Activated CD4-positive, alpha-beta memory T cell treated with anti-CD3 and anti-CD28 coated beads for 36 hours (primary cell): ENCODE measurements at places on chromosomes 1 and 21. TPM values are rescaled to one million over a fixed set of nuclear protein-coding genes. Genes with fewer than 3 reads are reported as not detected.

Gene NIBAN1
- total RNA-seq, result 18.7 TPM

Gene NHLH1
- total RNA-seq, result 0.45 TPM

Gene GBP7
- not detected for total RNA-seq

Gene CAPN9
- total RNA-seq, result not detected

Gene ASAP3
- total RNA-seq, result 0.50 TPM

Gene ANGPTL7
- not detected for total RNA-seq

Gene IFI44L
- total RNA-seq, result 38.3 TPM

Gene RXRG
- not detected for total RNA-seq

Gene CYP4A22
- total RNA-seq, result not detected

Gene PIGR
- 0.10 TPM for total RNA-seq

Gene IFI44
- 60.1 TPM for total RNA-seq

DNA sequence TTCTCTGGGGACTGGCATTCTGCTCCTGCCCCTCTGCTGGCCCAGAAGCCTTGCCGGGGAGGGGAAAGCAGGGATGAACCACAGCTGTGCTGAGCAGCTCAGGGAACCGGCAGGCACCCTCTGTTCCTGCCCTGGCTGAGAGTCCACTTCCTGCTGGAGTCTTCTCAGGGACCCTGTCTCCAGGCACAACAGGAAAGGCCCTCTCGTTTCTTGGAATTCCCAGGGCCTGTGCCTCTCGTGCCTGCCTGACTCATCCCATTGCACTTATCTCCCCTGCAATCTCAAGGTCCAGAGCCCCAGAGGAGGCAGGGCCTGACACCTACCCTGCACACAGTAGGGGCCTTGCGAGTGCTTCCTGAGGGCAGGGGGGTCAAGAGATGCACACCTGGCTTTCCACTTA lies 1.1 kb upstream of the EDN2 start:
- no peak for DNase-seq

DNA sequence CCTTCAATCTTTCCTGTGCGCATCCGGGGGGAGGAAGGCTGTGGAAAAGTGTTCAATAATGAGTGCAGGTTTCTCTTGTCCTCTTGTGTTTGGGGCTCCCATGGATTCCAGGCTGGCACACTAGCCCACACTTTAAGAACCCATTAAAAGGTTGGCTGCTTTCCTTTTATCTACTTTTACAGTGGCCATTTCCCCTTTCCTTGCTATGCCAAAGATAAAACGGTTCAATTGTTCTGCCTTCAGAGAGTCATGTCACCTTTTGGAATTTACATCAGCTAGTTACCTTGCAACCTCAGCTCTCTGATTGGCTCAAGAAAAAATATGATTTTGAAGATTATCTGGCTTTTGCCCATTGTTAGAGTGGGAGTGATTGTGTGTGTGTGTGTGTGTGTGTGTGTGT lies 182.3 kb downstream of the SDCCAG8 start:
- DNase-seq, result no peak

DNA sequence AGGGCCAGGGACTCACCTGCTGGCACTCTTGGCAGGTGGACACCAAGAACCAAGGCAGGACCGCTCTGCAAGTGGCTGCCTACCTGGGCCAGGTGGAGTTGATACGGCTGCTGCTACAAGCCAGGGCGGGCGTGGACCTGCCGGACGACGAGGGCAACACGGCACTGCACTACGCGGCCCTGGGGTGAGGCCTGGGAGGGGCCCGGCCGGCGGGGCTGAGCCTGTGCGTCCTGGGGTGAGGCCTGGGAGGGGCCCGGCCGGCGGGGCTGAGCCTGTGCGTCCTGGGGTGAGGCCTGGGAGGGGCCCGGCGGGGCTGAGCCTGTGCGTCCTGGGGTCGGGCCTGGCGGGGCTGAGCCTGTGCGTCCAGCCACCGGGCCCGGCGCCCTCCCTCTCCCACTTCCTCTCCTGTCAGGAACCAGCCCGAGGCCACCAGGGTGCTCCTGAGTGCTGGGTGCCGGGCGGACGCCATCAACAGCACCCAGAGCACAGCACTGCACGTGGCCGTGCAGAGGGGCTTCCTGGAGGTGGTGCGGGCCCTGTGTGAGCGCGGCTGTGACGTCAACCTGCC lies 4.6 kb upstream of the MMP23B start:
- DNase-seq, result no peak

- no peak for DNase-seq
Observed at GRCh38 chr1:119367432-119368124, 1.0 kb upstream of the HAO2 start.

DNA sequence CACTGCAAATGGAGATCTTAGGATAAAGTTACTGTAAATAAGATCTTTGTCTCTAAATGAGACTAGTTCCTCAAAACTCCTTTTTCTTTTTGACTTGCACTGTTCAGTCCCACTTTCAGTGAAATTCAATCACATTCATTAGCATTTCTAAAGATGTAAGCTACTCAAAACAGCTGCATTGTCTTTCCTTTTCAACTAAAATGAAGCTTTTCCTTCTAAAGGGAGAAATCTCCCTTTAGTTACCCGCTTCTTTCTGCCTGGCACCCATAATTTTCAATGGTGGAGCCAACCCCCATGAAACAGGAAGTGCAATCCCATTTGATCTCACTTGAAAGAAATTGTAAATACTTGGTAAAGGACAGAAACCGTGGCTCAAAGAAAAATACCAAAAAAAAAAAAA lies 387.4 kb upstream of the PKN2 start:
- DNase-seq, result no peak

- no peak for DNase-seq
Observed at GRCh38 chr1:145991735-145992412, 4.5 kb downstream of the TXNIP start.

DNA sequence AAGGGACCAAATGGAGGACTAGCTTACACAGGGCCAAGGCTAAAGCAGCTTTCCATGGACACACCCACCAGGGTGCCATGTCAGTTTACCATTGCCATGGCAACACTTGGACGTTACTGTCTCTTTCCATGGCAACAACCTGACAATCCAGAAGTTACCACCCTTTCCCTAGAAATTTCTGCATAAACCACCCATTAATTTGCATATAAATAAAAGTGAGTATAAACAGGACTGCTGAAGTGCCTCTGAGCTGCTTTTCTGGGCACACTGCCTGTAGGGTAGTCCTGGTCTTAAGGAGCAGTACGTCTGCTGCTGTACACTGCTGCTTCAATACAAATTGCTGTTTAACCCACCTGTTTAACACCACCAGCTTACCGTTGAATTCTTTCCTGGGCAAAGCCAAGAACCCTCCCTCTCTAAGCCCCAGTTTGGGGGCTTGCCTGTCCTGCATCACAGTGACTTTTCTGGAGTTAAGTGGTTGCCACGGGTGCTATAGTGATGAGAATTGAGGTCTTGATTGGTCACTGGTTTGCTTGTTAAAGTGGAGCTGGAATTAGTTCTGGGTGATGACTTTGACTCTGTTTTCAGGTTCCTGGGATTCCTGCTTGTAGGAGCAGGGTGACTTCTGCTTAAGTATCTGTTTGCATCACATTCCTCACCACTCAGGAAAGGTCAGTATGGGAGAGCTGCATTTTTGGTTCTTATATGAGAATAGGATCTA lies 83.2 kb downstream of the CLDN17 start:
- no peak for DNase-seq

GRCh38 chr1:41695118-41695745 lies 210.7 kb upstream of the EDN2 start:
- DNase-seq, result no peak

DNA sequence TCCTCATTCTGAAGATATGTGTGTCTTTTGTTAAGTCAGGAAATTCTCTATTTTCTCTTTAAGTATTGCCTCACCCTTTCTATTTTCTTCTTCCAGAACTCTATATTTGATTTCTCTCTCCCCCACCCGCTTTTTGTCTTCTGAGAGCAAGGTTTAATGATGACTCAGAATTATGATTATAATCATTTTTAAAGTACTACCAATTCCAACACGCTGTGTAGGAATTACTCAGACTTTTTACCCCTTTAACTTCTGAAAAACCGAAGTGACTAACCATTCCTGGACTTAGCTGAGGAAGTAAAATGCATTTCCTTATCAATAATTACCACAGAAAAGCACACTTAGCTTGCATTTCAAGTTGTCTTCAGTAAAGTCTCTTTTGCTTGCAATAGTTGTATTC lies 20.8 kb upstream of the SCYL3 start:
- DNase-seq, result no peak

DNA sequence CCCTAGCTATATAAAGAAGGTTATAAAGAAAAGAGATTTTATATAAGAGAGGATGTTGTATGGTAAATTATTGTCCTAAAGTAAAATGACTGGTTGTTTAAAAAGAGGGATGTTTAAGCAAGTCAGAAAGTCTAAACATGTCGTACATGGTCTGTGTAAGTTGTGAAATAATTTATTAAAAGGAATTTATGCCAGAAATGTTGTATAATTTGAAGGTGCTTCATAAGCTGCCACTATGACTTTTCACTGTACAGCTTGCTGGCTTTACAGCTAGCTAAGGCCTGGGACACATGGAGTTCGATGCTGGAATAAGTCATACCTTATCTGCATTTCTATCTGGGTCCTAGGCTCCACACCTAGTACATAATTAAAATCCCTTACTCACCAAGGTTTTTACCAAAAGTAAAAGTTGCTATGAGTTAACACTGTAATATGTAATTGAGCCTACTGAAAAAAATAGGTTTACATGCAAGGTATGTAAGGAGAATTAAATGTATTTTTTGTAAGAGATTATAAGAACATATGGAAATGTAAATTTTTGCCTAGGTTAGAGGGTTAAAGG lies 59.0 kb upstream of the EDEM3 start:
- no peak for DNase-seq

- peak; percentile 79 for DNase-seq
Observed at GRCh38 chr1:31957701-31958674, 19.8 kb upstream of the PTP4A2 start.

DNA sequence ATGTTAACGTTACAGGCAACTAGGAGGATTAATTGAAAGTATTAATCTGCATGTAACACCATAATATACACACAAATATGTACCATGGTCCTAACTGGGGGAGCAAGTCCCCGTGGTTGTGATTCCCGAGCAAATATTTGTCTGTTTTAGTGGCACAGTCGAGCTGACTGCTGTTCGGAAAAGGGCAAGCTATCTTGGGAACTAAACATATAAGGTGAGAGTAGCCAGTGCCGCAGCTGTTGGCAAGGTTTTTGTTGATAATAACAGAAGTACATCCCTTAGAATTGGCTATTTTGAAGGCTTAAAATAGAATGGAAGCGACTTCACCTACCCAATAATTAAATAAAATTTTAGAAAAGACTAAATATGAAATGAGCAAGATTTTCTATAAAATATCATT lies 45.5 kb downstream of the UCHL5 start:
- no peak for DNase-seq

- DNase-seq, result no peak
Observed at GRCh38 chr1:71599306-71599705, 518.5 kb upstream of the ZRANB2 start.

- peak; percentile 58 for DNase-seq
Observed at GRCh38 chr1:202811296-202812175, 782 bp downstream of the PCAT6 start.

- DNase-seq, result no peak
Observed at GRCh38 chr1:239952348-239953308, 139.1 kb upstream of the FMN2 start.

- DNase-seq, result peak; percentile 93
Observed at GRCh38 chr1:1200876-1201810, 5.2 kb downstream of the TNFRSF18 start.

GRCh38 chr1:67540733-67541125 lies 110.5 kb upstream of the SERBP1 start:
- DNase-seq, result no peak

DNA sequence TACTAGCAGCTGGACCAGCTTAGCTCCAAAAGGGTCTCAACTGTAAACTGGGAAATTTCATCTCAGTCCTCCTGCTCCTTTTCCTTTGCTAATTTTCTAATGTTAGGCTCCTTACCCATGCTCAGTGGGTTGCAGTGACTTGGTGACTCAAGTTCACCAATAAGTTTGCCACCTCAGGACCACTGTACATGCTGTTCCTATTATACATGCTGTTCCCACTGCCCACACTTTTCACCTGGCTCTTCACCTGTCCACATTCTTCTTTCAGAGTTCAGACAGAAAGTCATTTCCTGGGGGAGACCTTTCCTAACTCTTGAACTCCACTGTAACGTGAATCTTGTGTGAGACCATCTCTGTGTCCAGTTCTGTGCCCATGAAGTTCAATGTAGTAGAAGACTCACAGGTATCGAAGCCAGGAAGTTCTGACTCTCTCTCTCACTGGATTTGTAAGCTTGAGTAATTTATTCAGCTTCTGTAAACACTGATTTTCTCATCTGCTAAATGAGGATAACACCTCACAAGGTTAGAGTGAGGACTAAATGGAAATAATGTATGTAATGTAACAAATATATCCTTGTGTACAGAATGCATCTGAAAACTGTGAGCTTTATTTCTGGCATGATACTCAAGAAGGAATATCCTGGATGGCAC lies 17.9 kb downstream of the CD2 start:
- DNase-seq, result no peak

- no peak for DNase-seq
Observed at GRCh38 chr1:74083128-74083527, 114.8 kb downstream of the LRRIQ3 start.

DNA sequence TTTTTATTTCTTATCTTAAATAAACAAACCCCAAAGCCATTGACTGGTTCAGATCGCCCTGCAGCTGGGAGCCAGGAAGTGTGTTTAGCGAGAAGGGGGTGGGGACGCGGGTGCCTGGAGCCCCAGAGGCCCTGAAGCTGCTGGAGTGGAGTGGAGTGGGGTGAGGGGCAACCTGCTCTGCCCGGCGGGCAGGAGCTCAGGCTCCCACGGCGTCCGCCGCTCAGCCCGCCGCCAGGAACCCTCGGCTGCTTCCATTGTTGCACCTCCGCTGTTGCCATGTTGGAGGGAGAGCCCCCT lies 673 bp downstream of the PIK3C2B start:
- peak; percentile 71 for DNase-seq

- no peak for DNase-seq
Observed at GRCh38 chr1:201318504-201319340, 35.4 kb downstream of the PKP1 start.

DNA sequence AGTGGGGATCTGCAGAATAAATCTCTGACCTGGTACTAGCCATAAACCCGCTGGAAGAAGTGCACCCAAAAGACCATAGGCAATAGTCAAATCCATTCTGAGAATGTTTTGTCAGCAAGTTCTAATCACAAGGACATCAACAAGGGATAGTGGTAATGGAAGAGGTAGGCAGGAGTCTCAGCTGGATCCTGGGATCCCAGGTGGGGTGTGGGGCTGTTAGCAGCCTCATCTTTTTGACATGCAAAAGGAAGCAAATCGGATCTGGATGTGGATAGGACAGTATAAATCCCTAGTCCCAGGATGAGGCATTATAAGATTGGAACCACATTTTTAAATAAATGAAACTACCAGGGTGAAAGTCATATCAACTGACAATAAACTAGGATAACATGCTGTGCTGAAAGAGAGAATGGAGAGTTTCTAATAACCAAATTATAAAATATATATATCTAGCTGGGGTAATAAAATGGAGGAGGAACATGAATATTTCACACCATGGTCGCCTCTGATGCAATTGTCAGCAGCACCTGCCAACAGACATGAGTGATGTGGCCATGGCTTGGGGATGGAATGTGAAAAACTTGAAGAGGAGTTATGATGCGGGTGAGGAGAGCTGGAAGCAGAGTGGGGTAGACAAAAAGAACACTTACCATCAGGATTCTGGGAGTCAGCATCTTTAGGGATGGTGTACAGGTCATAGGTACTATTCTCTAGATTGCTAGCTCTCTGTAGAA lies 23.7 kb upstream of the PEX19 start:
- no peak for DNase-seq

- DNase-seq, result no peak
Observed at GRCh38 chr1:36463463-36463802, 751 bp downstream of the MRPS15 start.
